GOT3 (cell line): ENCODE measurements at places on chromosomes 13 and 19.

- no peak for DNase-seq
Observed at GRCh38 chr13:50015258-50015657, at the start of gene KCNRG. Gene KCNRG (plus strand): TSS chr13:50015444. CDS start chr13:50015494, 50 bp downstream.

GRCh38 chr19:29881386-29881785 is 60.7 kb upstream of the URI1 start:
- DNase-seq, result no peak

DNA sequence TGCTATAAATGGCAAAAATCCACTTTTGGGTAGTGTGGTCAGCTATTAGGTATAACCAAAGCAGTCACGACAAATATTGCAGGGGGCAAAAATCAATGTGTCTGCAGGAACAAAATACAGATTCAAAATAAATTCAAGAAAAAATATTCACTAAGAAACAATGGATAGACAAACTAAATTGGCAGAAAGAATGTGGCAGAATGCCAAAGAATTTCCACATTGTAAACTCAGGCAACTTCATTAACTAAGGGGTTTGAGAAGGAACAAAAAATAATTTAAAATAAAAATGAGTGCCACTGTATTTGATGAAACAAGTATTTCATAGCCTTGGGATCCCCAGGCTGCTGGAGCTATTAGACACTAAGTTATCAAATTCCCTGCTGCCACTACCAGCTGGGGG is 193.1 kb downstream of the VWA8 start:
- no peak for DNase-seq

GRCh38 chr13:60701895-60702294 is 304.9 kb downstream of the TDRD3 start:
- no peak for DNase-seq
